Muscle of leg (tissue), 16 donors: ENCODE measurements at places on chromosomes 3 and 15. TPM values are rescaled to one million over a fixed set of nuclear protein-coding genes. Genes with fewer than 3 reads are reported as not detected.
A peak's percentile ranks its signal among the peaks of the same experiment; 100 is the strongest.

The FBXW12 gene
- total RNA-seq = 0.09 TPM

The CPN2 gene
- total RNA-seq = 0.04 TPM

The ZMAT3 gene
- total RNA-seq = 3.0 TPM

The PP2D1 gene
- not detected for total RNA-seq

The SAMD7 gene
- total RNA-seq = not detected

The LRRIQ4 gene
- total RNA-seq = 0.09 TPM

The LSAMP gene
- 9.8 TPM for total RNA-seq

- peak overlapping the region; percentile 91 for H3K27ac ChIP-seq
- peaks cover 23% of the 10 kb centered on the region for H3K36me3 ChIP-seq
These were observed 37.8 kb downstream of the ZNF445 start for GRCh38 chr3:44439499-44440295.

GRCh38 chr3:64848127-64848800 lies 160.5 kb upstream of the ADAMTS9 start:
- no peaks in the 10 kb centered on the region for H3K36me3 ChIP-seq
- H3K27ac ChIP-seq = peak overlapping the region; percentile 69
- no peak overlapping the region for H3K4me3 ChIP-seq
- peaks cover 31% of the 10 kb centered on the region for H3K4me1 ChIP-seq
- peak; percentile 56 for DNase-seq

- no peak overlapping the region for H3K27ac ChIP-seq
- no peaks in the 10 kb centered on the region for H3K4me1 ChIP-seq
- no peak overlapping the region for H3K4me3 ChIP-seq
- H3K27me3 ChIP-seq = no peaks in the 10 kb centered on the region
These were observed 294.6 kb upstream of the TGFBR2 start for GRCh38 chr3:30311781-30312180.
